ENCODE measurements at places on chromosomes 12 and 14.

GRCh38 chr12:4432878-4433744 is 12.5 kb downstream of the FGF6 start:
- DNase-seq = no peak

DNA sequence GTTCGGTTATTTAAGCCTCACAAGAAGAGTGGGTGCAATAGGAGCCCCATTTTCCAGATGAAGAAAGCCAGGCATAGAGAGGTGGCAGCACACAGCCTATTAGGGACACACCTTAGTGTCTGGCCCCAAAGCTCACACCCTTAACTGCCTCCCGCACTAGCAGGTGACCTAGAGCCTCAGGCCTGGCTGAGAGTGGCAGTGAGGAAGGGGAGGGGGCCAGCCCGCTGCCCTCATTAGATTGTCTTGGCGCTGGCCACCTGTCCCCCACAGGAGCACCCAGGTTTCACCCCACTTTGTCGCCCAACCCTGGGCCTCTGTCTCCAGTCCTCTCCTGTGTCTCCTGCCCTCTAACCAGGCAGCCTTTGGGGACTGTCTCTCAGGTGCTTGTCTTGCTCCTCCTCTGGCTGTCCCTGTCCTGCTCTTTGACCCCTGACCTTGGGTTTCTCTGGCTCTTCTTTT is 18.5 kb upstream of the PGF start:
- DNase-seq = no peak

DNA sequence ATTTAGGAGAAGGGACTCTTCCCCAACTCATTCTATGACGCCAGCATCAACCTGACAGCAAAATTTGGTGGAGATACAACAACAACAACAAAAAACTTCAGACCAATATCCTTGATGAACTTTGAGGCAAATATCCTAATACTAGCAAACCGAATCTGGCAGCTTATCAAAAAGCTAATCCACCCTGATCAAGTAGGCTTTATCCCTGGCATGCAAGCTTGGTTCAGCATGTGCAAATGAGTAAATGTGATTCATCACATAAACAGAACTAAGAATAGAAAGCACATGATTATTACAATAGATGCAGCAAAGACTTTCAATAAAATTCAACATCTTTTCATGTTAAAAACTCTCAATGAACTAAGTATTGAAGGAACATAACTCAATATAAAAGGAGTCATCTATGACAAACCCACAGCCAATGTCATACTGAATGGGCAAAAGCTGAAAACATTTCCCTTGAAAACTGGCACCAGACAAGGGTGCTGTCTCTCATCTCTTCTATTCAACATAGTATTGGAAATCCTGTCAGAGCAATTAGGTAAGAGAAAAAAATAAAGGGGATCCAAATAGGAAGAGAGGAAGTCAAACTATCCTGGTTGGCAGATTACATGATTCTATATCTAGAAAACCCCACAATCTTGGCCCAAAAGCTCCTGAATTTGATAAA is 233.3 kb downstream of the CCDC59 start:
- no peak for DNase-seq

GRCh38 chr12:113090740-113091139 is 34.2 kb downstream of the DTX1 start:
- DNase-seq = no peak

- DNase-seq = no peak
Measured at GRCh38 chr12:114506651-114507050, 100.7 kb upstream of the TBX5 start.

GRCh38 chr12:127987199-127987901 is 279.6 kb upstream of the TMEM132C start:
- no peak for DNase-seq

- DNase-seq = no peak
Measured at GRCh38 chr12:41419131-41419893, 231.2 kb downstream of the PDZRN4 start.

DNA sequence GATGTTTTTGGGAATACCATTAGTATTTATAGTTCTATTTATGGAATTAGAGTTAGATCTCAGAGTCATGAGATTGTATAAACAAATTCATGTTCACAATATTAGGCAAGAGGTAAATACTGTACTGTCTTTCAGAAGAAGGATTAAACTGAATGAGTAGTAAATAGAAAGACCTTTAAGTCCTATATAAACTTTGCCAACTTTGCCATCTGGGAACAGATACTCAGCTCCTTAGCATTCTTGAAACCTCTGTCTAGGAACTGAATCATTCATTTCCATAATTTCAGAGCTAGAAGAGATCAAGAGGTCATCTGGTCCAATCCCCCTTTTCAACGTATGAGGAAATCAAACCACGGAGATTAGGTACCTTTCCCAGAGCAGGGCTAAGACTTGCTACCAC is 141.1 kb downstream of the CAND1 start:
- no peak for DNase-seq

- peak; percentile 75 for DNase-seq
Measured at GRCh38 chr12:117874842-117875434, 93.9 kb downstream of the KSR2 start.

GRCh38 chr14:106107703-106108102 is 581.3 kb downstream of the TMEM121 start:
- no peak for DNase-seq

All from NCI-H1105 treated with DMSO at 0.1 percent for 48 hours (cell line).